CD4-positive, alpha-beta T cell treated with Interleukin-4 for 1 hour (primary cell): ENCODE measurements at places on chromosomes 13 and 19.

GRCh38 chr13:21069561-21070004, 8.2 kb upstream of the LATS2 start:
- DNase-seq: no peak

- peak; percentile 75 for DNase-seq
Measured at GRCh38 chr19:47778049-47778953, at the start of gene SELENOW. SELENOW (plus strand) TSS chr19:47778703; CDS start chr19:47778786, 83 bp downstream.

- no peak for DNase-seq
Measured at GRCh38 chr13:108345016-108345415, 75.5 kb downstream of the TNFSF13B start.

DNA sequence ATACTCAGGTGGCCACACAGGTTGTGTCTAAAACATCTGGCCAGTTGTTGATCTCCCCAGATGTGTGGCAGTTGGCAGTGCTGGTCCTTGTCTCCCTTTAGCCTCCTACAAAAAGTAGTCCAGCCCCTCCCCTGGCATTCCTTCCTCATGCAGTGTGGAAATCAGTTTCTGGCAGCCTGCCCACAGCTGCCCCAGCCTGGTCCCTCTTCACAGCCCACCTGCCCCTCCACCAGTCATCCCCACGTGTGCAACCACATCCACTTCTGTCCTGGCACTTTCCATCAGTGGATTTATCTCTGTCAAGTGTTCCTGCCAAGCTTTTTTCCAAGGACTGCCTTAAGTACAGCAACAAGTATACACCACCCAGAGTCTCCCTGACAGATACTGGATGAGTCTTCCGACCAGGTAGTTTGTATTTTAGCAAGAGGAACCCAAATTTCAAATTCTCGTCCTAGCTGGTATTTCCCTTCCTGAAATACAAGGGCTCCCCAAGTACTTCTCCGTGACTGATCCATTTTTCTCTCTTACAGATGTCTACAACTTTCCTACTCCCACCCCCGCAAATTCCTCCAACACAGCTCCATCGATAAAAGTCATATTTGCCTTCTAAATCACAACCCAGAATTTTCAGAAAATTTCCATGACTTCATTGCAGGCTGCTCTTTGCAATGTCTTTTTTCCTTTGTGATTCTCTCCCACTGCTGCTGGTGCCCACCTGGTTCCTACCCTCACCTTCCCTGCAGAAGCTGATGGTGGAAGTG, 313.5 kb downstream of the FOXO1 start:
- no peak for DNase-seq

GRCh38 chr19:33470686-33471085, 50.9 kb downstream of the PEPD start:
- DNase-seq: no peak

DNA sequence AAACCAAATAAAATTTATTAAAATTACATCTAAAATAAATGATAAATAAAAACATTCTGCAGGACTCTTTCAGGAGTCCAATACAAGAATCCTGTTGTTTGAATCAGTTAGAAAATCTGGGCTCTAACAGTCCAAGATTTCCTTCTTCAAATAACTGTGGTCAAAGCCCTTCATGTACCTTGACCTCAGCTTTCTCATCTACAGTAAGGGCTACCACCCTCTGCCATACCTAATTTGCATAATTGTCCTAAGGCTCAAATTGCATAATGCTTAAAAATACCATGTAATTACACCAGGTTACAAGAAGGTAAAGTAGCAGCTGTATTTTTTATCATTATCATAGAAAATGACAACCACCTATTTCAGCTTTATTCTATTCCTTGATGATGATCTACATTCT, 54.3 kb downstream of the XPO4 start:
- DNase-seq: no peak

- DNase-seq: no peak
Measured at GRCh38 chr13:71619096-71619495, 247.9 kb downstream of the DACH1 start.

- no peak for DNase-seq
Measured at GRCh38 chr19:38352611-38353010, 17.0 kb downstream of the CATSPERG start.

DNA sequence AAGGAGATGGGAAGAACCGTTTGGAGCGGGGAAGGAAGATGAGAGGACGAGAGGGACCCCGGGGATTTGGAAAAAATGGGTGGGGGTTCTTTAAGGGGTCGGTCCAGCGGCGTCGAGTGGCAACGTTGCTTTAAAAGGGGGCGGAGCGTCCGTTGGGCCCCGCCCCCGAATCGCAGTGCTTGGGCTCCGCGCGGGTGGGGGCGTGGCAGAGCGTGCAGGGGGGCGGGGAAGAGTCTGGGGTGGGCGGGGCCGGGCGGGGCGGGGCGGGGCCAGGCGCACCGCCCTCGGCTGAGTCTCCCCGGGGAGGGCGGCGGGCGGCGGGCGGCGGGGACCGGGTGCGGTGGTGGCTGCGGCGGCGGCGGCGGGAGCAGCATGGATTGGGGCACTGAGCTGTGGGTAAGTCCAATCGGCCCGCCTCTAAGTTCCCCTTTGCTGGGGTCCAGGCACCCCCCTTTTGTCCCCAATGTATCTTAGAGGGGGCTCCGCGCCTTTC, at the start of gene TRIP10:
TRIP10 (plus strand) TSS at position 291 of the 493 bp plus-strand sequence; CDS start at position 373, 82 bp downstream.
- DNase-seq: peak; percentile 89

- DNase-seq: no peak
Measured at GRCh38 chr13:29489650-29490560, 105.6 kb downstream of the SLC7A1 start.

GRCh38 chr19:48681127-48681470, 8.3 kb upstream of the NTN5 start:
- no peak for DNase-seq

DNA sequence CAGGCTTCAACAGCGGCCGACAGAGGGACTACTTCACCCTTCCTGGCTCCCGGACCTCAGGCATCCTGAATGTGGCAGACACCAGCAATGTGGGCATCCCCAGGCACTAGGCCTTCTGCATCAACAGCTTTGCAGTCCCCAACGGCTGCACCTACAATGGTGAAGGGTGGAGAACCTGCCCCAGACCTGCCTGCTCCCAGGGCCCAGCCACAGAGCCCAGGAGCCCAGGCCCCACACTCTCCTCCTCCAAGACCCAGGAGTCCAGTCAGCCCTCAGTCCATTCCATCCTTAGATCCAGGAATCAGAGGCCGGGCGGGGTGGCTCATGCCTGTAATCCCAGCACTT, 34.5 kb downstream of the HPN start:
- no peak for DNase-seq
